ENCODE measurements at places on chromosomes 6 and 20. TPM values are rescaled to one million over a fixed set of nuclear protein-coding genes. Genes with fewer than 3 reads are reported as not detected.

DNA sequence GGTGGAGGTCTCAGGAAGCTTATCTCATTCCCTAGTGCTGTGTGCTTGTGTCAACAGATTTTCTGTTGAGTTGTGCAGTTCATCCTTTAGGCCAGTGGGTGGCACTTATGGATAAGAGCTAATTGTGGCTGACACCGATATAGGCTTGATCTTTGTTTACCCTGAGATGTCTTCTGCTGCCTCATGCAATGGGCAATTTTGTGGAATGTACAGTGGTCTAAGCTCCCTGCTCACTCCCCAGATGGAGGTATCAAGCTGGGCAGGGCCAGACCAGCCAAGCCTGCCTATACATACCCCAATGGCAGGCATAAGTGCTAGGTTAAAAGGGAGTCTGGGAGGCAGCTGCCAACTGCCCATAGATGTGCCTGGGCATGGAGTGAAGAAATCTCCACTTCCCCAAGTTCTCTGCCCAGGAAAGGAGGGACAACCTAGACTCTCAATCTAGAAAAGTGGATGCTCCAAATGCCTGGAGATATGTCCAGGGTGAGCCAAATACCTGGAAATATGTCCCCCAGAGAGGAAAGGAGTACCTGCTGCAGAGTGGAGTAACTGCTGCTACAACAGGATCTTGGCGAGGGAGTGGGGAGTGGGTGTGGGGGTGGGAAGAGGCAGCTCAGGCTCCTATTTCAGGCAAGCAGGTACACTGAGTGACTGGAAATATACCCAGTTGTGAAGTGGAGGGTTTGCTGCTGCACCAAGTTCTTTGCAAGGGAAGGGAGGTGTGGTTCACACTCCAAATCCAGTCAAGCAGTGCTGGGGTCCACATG is 53.2 kb upstream of the ARG1 start:
- no peaks in the 10 kb centered on the region for H3K36me3 ChIP-seq
- H3K4me1 ChIP-seq, result no peaks in the 10 kb centered on the region
- H3K4me3 ChIP-seq, result no peak overlapping the region
- H3K27ac ChIP-seq, result no peak overlapping the region

- H3K27me3 ChIP-seq, result no peaks in the 10 kb centered on the region
- no peak for DNase-seq
- peaks cover 70% of the 10 kb centered on the region for H3K36me3 ChIP-seq
- no peak overlapping the region for H3K4me3 ChIP-seq
- no peak overlapping the region for H3K27ac ChIP-seq
These were observed 12.4 kb upstream of the C20orf204 start for GRCh38 chr20:64023361-64024140.

DNA sequence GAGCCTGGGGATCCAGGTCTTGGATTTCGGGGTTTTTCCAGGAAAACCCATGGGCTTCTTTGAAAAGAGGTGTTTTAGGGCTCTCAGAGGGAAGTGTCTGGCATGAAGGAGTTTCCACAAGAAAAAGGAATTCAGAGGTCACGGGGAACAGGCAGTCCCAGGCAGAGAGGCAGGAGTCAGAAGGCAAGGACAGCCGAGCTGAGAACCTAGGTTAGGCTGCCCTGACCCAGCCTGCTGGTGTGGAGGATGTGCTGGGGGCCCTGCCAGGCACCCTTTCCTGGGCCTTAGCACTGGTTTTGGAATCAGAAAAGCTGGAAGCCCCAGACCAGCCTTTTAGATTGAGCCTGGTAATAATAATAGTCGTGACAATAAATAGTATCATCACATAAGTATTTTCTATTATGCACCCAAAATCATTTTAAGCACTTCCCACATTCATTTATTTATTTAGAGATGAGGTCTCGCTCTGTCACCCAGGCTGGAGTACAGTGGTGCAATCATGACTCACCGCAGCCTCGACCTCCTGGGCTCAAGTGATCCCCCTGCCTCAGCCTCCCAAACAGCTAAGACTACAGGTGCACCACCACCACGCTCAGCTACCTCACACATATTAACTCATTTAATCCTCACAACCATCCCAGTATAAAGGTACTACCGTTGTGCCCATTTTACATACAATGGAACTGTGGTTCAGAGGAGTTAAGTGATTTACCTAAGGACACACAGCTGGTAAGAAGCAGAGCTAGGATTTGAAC is 19.9 kb downstream of the TGM2 start:
- no peak overlapping the region for H3K27ac ChIP-seq
- no peaks in the 10 kb centered on the region for H3K36me3 ChIP-seq
- no peak overlapping the region for H3K4me3 ChIP-seq
- no peak for DNase-seq
- no peaks in the 10 kb centered on the region for H3K27me3 ChIP-seq

Gene JAG1
- total RNA-seq, result 2.1 TPM
